ENCODE measurements at places on chromosomes 2 and 18.

- DNase-seq, result no peak
Observed at GRCh38 chr2:58739033-58739432, 497.9 kb upstream of the FANCL start.

GRCh38 chr2:201938156-201938775, 95.4 kb upstream of the FZD7 start:
- no peak for DNase-seq

GRCh38 chr2:131035112-131035825, 58.0 kb downstream of the FAM168B start:
- DNase-seq, result no peak

- DNase-seq, result no peak
Observed at GRCh38 chr2:128008074-128008672, 19.7 kb downstream of the SAP130 start.
